ENCODE measurements at places on chromosomes 5 and 9.

DNA sequence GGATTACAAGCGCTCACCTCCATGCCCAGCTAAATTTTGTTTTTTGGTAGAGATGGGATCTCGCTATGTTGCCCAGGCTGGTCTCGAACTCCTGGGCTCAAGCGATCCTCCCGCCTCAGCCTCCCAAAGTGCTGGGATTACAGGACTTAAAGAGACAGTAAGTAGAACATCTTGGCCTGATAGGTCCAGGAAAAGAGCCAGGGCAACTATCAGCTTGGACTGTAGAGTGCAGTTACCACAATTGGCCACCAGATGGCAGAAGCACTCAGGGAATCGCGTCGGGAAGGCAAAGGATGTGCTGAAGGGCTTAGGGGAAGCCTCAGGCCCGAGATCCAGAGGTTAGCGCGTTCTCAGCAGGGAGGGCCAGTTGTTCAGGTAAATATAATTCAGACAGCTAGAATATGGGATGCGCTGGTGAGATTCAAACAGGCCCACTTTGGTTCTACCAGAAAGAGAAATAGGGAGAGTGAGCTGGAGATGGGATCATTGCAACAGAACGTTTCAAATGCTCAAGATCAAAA, 21.5 kb downstream of the C9orf57 start:
- DNase-seq = peak; percentile 67

GRCh38 chr5:64384765-64385164, 121.0 kb upstream of the RGS7BP start:
- peak; percentile 0 for DNase-seq

GRCh38 chr5:34639852-34640626, 16.1 kb upstream of the RAI14 start:
- no peak for DNase-seq

DNA sequence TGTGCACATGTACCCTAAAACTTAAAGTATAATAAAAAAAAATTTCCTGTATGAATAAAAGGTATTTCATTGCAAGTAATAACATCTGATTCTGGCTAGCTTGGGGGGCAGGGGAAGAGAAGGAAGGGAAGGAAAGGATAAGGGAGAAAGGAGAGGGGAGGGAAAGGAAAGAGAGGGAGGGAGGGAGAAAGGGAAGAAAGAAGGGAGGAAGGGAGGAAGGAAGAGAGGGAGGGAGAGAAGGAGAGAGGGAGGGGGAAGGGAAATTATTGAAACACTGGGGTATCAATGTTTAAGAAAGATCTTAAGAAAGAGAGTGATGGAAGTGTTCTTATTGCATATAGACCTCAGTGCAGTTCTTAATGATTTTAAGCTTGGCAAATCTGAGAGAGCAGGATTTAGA, 129.8 kb upstream of the ZNF366 start:
- no peak for DNase-seq

- no peak for DNase-seq
Observed at GRCh38 chr5:59842999-59843398, 50.5 kb downstream of the PDE4D start.

GRCh38 chr9:89494199-89494598, 3.7 kb downstream of the SEMA4D start:
- DNase-seq = no peak

DNA sequence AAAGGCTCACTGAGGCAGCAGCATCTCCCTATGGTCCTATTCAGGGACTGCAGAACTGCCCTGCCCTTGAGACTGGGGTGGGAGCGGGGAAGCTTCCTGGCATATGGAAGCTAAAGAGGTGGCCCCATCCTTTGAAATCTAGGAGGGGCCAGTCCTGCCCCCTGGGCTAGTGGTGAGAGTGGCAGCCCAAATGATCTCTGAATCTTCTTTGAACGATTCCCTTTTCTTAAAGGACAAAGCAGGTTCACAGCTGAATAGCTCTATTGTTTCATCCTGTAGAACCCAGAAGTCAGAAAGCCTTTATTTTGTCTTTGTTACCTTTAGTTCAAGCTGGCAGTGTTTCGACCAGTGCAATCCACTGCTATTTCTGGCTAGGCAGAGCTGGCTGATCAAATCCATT, 741.9 kb downstream of the IRX1 start:
- DNase-seq = no peak

DNA sequence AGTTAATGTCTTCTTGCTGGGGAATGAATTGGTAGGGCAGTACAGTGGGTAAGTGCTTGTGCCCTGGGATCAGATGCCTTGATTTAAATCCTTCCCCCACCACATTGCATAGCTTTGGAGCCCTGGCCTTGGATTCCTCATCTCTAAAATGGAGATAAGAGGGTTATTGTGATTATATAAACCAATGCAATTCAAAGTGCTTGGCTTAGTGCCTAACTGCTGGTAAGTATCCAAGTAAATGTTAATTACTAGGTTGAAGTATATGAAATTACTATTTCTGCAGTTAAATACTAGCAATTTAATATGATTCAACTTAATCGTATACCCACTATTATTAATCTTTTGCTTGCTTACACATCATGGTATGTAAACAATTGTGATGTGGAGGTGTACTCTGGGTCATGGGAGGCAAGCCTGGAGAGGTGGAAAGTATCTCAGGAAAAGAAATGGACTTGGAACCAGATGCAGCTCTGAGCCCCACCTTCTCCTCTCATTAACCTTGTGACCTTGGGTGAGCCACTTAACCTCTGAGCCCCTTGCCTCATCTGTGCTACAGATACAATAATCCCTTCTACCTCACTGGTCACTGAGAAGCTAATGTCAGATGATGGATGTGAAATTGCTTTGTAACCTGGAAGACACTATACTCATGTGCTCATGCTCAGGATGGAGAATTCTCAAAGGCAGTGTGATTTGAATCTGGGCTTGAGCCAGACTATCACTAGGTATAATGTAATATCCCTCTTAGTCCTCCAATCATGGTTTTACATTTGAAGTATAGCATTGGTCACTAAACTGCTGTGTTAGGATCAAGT, 23.8 kb downstream of the NEUROG1 start:
- no peak for DNase-seq

GRCh38 chr5:80607832-80608231, 37.8 kb upstream of the ANKRD34B start:
- no peak for DNase-seq

- no peak for DNase-seq
Observed at GRCh38 chr5:1523480-1523792, 324 bp downstream of the LPCAT1 start.

DNA sequence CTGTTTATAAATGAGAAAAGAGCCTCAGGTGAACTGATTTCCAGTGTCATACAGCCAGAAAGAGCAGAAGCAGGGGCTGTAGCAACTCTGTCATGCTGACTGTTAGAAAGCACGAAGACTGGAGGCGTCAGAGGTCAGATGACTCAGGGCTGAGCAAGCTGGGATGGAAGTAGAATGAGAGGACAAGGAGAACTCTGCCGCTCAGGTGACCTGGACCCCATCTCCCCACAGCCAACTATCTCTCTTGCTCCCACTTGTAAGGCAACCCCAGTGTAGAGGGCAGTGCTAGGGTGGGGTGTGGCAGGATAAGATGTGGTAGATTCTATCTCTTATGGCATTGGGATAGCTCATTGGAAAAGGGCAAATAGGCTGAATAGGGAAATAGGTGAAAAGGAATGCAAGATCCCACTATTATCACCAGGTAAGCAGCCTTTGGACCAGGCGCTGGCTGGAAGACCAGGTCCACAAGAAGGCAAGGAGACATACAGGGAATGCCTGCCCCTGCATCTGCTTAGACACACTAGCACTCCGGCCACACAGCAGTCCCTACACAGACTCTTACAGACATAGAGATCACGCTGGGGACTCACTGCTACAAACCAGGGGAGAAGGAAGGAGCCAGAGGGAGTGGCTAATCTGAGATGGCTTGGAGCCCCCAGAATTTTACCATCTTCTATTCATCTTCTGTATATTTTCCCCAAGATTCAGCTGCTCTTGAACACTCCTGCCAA, 21.2 kb upstream of the LOX start:
- peak; percentile 74 for DNase-seq

DNA sequence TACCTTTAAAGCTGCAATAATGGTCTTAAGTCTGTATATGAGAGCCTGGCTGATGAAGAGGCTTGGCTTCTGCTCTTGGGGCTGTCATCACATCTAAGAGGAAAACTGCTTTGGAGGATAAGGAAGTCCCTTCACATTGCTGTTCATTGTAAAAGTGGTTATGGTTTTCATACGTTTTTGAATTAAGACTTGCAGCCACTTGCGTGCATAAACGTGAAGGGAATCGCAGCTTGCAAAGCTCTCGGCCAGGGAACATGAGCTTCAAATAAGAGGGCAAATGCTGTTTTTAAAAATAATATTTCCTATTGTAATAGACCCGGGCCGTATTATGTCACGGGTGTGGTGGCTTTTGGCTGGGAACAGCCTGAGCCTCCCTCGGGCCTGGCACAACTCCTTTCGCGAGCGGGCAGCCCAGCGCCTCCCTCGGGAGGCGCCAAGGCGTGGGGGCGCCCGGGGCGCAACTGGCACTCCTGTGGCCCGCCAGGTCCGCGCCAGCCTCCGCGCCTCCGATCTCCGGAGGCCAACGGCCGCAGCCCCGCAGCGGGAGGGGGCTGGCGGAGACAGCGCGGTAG, 538 bp upstream of the ARHGEF28 start:
- no peak for DNase-seq

DNA sequence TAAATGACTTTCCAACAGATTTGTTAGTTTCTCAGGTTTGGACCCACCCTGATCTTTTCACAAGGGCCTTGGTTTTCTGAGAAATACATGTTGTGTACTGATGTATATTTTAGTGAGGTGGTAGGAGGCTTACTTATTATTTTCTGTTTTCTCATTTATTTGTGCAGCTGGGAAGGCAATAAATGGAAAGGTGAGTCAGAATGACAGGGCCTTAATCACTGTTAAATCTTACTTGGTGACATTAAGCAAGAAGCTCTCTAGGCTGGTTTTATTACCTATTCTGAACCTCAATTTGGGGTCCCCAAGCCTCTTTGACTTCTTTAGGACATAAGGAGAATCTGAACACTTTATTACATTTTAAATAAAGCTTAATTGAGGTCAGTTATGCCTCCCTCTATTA, 214.0 kb upstream of the DAB2 start:
- DNase-seq = no peak

DNA sequence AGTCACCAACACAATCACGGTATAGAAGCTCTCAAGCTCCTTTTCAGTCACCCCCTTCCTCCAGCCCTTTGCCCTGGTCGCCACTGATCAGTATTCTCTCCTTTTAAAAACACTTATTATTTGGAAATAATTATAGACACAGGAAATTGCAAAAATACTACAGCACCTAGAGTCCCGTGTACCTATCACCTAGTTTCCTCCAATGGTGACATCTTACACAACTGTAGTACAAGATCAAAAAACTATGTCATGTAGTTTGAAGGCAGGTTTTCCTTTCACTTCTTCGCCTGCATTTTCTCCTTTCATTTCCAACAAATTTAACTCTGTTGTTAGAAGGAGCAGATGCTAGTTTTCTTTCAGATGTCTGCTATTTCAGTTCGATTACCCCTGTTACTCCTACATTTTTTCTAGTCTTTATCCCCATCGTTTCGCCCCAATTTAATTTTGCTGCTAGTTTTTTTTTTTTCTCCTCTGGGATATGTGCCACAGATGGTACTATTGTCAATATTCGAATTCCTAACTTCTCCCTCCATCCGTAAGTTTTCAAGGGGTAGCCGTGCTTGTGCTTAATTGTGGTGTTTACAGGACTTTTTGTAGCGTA, 612 bp upstream of the ATG10 start:
- DNase-seq = no peak

DNA sequence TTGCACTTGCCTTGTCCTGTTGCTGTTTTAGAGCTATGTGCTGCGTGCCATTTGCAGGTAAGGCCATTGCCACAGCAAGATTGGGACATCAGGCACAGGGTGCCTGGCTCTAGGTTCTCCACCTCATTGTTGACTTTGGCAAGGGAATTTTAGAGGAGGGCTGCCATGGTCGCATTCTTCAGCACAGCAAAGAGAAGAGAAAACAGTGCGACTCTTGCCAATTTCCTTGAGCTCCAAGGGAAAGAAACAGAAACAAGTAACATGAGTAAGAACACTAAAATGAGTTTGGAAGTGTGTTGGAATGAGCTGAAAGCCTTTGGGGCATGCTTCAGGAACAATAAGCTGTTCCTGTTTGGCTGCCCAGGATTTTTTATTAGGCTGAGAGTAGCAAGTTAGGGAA, 188.1 kb upstream of the IL12B start:
- DNase-seq = no peak

DNA sequence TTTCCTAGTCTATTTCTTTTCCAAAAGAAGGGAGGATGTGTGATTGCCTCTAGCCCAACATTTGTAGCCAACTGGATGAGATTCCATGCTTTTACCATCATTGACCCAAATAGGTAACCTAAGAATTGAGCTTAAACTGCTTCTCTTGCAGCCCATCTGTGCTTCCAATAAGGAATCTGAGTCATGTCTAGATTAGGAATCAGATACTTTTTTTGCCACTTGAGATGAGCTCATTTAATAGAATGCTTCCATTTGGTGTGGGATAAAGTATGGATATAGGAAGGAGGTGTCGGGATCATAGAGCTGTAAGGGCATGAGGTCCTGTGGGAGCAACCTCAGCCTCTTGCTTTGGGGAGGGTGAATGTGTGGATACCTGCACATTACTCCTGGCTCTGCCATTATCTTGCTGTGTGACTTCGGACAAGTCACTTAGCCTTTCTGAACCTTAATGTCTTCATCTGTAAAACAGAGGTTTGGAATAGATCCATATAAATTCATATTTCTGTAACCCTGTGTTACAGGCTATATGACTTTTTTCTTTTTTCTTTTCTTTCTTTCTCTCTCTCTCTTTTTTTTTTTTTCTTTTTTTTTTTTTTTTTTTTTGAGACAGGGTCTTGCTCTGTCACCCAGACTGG, 56.2 kb downstream of the MAP1B start:
- DNase-seq = no peak

DNA sequence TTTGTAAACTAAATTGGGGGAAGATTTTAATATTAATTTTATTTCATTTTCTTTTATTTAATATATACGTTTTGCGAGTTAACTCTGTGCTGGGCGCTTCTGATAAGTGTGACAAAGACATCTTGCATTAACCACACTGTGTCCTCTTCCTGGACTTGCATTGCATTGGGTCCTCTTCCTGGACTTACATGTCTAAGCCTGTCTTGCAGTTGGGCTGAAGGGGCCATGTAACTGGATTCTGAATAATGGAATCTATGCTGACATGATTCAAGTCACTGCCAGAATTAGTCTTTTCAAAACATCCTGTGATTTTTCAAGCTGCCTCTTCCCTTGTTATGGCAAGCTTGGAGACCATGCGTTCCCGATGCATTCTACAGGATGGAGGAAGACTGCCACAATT, 122.6 kb downstream of the TRIM32 start:
- DNase-seq = no peak

- DNase-seq = no peak
Observed at GRCh38 chr9:78332381-78332780, 35.5 kb downstream of the PSAT1 start.

DNA sequence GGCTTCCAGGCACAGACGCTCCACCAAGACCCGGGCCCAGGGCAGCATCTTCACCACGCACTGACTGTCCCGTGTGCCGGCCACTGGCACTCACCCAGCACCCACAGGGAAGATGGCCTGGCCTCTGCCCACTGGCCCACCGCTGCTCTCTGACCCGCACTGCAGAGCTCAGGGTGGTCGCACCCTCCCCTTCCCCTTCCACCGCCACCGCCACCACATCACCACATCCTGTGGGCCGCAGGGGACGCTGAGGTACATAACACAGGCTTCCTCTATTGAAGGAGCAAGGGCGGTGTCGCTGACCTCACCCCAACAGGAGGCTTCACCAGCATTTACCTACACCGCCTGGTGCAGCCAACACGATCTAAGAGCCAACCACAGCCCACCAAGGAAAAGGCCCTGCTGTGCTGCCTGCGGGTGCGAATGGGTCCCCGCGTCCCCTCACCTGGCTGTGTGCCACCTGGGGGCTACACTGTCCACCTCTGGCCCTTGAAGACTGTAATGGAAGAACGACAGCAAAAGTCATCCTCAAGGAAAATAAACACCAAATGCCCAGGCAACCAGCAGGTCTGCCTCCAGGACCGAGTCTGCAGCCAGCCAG, 101.8 kb downstream of the CAMSAP1 start:
- DNase-seq = no peak
